ENCODE measurements at places on chromosomes 6 and 20. TPM values are rescaled to one million over a fixed set of nuclear protein-coding genes. Genes with fewer than 3 reads are reported as not detected.

DNA sequence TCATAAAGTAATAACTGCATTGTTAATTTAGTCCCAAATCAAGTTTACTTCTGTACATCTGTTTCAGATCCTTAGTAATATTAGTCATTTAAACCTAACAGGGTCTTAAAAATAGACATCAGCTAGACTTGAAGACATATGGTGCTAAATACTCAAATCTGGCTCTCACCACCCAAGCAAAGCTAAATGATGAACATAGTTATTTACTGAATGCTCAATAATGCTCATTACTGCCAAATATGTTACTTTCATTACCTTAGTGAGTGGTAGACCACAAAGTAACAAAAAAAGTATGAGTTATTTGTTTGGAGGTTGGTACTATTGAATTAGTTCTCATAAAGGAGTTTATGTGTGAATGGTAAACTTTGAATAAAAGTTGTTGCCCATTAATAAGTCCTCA lies 502.1 kb downstream of the PKHD1 start:
- no peak overlapping the region for H3K4me3 ChIP-seq
- H3K27ac ChIP-seq = no peak overlapping the region
- H3K36me3 ChIP-seq = no peaks in the 10 kb centered on the region
- no peak for DNase-seq

TMC2 gene
- not detected for total RNA-seq

GRCh38 chr20:47792021-47792618 lies 6.8 kb upstream of the SULF2 start:
- DNase-seq = no peak
- no peak overlapping the region for H3K4me3 ChIP-seq
- peak overlapping the region; percentile 64 for H3K27ac ChIP-seq

GRCh38 chr6:170167657-170168159 lies 123.2 kb downstream of the DLL1 start:
- peak; percentile 58 for DNase-seq
- H3K4me1 ChIP-seq = peaks cover 14% of the 10 kb centered on the region
- H3K27ac ChIP-seq = peak overlapping the region; percentile 7
- no peaks in the 10 kb centered on the region for H3K27me3 ChIP-seq

GRCh38 chr20:62570897-62571668 lies 71.2 kb upstream of the SLCO4A1 start:
- H3K36me3 ChIP-seq = no peaks in the 10 kb centered on the region
- H3K4me3 ChIP-seq = no peak overlapping the region
- H3K4me1 ChIP-seq = no peaks in the 10 kb centered on the region
- no peak overlapping the region for H3K27ac ChIP-seq
- DNase-seq = no peak

FAM209B gene
- total RNA-seq = not detected
